ENCODE measurements at places on chromosomes 16 and 17. TPM values are rescaled to one million over a fixed set of nuclear protein-coding genes. Genes with fewer than 3 reads are reported as not detected.

DNA sequence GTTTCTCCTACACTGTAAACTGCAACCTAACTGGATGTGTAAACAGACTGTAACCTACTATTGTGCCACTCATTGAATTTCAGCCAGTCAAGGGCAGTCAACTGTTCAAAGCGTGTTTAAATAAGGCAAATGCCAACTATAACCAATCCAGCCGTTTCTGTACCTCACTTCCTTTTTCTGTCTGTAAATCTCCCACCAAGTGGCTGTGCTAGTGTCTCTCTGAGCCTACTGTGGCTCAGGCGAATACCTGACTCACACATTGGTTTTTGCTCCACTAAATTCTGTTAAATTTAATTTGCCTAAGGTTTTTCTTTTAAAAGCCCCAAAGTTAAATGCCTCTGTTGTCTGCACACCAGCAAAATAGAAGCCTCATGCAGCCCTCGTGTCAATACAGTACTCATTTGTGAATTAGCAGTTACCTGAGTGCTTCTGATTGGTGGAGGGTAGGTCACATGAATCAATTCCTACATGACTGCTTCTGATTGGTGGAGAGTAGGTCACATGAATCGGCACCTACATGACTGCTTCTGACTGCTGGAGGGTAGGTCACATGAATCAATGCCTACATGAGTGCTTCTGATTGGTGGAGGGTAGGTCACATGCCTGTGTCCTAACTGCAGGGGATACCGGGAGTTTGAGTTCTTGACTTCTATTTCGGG is 31.1 kb upstream of the CCR7 start:
- DNase-seq, result no peak

OR1A1 gene
- not detected for total RNA-seq

GGT6 gene
- 87.0 TPM for total RNA-seq

DNA sequence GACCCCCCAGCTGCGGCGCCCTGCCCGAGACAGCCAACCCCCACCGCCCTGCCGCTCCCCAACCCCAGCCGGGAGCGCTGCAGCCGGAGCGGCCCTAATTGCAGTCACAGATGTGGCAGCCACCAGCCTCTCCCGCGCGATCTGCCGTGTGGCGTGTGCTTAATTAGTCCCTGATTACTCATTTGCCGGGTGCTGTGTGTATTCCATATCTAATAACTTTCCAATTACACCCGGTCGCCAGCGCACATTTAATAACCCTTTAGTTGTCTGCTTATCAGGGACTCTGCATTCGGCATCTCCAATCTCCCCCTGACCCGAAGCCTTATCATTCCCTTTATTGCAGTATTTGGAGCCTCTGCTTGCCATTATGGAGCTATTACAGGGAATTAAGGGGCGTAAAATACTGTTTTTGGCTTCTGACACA is 236.7 kb upstream of the CIBAR2 start:
- no peak for DNase-seq

DNA sequence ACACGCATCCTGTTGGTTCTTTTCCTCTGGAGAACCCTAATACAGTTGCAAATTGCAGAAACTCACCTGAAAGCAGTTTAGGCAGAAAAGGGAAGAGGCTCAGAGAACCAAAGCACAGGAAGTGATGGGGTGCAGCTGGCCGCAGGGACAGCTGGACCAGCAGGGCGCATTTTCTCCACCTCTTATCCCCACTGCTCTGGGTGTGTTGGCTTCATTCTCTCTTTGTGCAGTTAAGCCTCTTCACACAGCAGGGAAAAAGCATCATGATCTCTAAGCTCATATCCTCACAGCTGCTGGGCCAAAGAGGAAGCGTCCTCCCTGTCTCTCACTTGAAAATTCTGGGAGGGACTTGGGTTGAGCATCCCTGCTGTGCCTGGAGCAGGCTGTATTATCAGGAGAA is 20.0 kb upstream of the LRRC75A start:
- DNase-seq, result no peak

- DNase-seq, result no peak
These were observed 29.4 kb downstream of the AP2B1 start for GRCh38 chr17:35616536-35616935.

KRT17 gene
- total RNA-seq, result 84.2 TPM

KRT222 gene
- total RNA-seq, result 1.3 TPM

LHX1 gene
- total RNA-seq, result not detected

C16orf87 gene
- total RNA-seq, result 5.7 TPM

SPN gene
- 3.6 TPM for total RNA-seq

OTOA gene
- not detected for total RNA-seq

KRT32 gene
- 5.0 TPM for total RNA-seq

SMIM5 gene
- total RNA-seq, result 9.6 TPM

USP7 gene
- 62.5 TPM for total RNA-seq

GRCh38 chr16:81996664-81997509 is 14.4 kb downstream of the SDR42E1 start:
- DNase-seq, result no peak

NECAB2 gene
- not detected for total RNA-seq

- no peak for DNase-seq
These were observed 53.5 kb downstream of the MPHOSPH6 start for GRCh38 chr16:82116535-82116934.

DNA sequence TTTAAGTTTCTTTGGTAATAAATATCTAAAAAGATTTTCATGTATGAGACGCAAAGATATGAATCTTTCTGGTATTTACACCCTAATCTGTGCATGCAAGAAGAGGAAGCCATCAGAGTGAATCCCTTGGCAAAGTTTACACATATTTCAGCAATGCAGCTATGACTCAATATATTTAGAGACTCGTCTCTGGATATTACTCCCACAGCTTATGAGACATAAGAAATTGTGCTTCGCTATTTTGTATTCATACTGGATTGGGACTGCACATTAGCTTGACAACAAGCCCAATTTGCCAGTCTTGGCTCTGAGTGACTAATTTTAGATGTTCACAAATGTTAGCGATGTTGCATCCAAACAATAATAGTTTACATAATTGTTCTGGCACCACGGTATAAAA is 532.0 kb downstream of the CDH11 start:
- no peak for DNase-seq

DNA sequence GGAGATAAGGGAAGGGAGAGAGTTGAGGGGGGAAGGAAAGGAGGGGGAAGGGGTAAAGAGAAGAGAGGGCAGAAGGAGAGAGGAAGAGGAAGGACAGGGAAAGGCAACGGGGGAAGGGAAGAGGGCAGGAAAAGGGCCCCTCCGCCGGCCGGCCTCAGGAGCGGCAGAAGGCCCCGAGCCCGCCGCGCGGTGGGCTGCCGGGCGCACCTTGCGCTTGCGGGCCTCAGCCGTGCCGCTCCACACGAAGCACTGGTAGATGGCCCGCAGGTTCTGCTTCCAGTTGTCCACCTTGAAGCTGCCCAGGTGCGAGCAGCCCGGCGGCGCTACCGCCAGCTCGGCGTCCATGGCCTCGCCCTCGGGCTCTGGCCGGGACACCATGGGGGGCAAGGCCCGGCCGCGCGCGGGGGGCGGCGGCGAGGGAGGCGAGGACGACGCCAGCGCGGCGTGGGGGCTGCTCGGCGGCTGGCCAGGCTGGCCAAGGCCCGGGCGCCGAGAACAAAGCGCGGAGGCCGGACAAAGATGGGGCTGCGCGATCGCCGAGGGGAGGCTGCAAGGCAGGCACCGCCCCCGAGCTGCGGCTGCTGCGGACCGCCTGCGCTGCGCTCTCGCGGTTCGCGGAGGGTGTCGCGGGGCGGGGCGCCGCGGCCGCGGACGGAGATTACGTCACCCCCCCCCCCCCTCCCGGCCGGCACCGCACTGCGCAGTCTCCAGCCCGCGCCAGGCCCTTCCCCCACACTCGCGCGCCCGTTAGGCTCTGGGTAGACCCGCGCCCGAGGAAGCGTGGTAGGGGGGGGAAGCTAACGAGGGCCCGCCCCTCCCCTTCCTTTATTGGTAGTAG is at the start of gene USP22:
Gene USP22, minus strand, starts transcription at position 554 of the 838 bp plus-strand sequence. Its CDS starts 176 bp downstream, at position 378.
- DNase-seq, result no peak

GLTPD2 gene
- 1.1 TPM for total RNA-seq

HSF4 gene
- total RNA-seq, result 3.7 TPM

KRTAP4-1 gene
- not detected for total RNA-seq

Measured in esophagus squamous epithelium (tissue), 5 donors.